Effector memory CD4-positive, alpha-beta T cell (primary cell): ENCODE measurements at places on chromosomes 16 and 17.

- H3K4me3 ChIP-seq: no peak overlapping the region
- H3K27ac ChIP-seq: no peak overlapping the region
- no peaks in the 10 kb centered on the region for H3K36me3 ChIP-seq
- no peaks in the 10 kb centered on the region for H3K27me3 ChIP-seq
Observed at GRCh38 chr17:82219083-82219482, 6.4 kb upstream of the CCDC57 start.

DNA sequence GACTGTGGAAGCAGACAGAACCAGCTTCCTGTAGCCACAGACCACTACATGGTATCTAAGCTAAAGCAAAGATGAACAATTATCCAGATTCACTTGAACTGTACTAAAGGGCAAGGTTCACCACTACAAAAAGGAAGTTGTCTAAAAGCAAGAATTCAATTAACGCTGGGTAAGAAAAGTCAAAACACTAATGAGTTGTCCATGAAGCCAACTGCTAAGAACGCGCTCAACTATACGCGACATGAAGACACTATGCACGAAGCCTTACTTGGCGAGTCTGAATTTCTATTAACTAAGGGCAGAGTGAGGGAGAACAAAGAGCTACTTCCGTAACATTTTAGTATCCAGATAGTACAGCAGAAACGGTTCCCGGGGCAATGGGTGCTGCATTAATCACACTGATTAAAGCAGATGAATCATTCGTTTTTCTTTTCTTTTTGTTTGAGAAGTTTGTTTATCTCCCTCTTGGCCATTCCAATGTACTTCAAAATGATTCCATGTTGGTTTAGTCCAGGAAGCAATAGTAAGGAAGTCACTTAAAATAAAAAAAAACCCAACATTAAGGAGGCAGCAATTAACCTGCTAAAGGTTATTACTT, 2.8 kb upstream of the RPS15A start:
- H3K27ac ChIP-seq: no peak overlapping the region
- H3K4me3 ChIP-seq: no peak overlapping the region
- H3K36me3 ChIP-seq: peaks cover 53% of the 10 kb centered on the region
- H3K4me1 ChIP-seq: peaks cover 10% of the 10 kb centered on the region

GRCh38 chr17:7236808-7237207, 2.4 kb downstream of the PHF23 start:
- DNase-seq: no peak
- H3K4me3 ChIP-seq: no peak overlapping the region
- H3K36me3 ChIP-seq: peaks cover 21% of the 10 kb centered on the region
- H3K4me1 ChIP-seq: peaks cover 40% of the 10 kb centered on the region
- H3K27ac ChIP-seq: peak overlapping the region; percentile 89

DNA sequence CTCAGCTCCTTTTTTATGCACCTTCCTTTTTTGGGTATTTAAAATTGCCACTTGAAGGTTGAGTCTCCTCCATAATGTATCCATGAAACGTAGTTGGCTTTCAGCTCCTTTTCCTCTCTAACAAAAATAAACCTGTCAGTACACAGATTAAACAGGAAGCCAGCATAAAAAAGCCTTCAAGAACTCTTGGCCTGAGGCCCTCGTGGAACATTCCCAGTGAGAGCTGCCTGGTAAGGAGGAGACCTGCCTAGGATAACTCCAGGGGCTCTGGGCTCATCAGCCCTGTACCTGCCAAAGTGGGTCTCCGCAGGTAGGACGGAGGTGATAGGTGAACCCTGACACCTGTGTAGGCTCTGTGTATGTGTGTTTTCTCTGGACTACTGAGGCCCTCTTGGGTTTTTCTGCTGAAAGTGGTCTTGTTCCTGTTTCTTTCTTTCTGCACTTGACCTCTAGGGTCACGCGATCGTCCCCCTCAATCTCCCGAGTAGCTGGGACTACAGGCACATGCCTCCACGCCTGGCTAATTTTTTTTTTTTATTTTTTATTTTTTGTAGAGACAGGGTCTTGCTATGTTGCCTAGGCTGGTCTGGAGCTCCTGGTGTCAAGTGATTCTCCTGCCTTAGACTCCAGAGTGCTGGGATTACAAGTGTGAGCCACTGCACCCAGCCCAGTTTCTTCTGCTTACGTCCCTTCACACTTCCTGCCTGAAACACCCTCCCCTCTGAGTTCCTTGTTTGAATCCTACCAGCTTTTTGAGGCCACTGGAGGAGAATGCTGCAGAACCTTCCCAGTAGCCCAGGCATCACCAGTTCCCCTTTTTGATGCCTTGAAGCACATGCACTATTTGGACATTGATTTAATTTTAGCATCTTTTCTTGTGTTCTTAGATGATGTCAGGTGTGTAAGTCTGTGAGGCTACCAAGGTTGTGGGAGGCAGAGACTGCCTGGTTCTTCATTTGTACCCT, 9.8 kb downstream of the PGS1 start:
- H3K4me3 ChIP-seq: no peak overlapping the region
- H3K36me3 ChIP-seq: peaks cover 5% of the 10 kb centered on the region
- H3K27ac ChIP-seq: no peak overlapping the region
- H3K27me3 ChIP-seq: no peaks in the 10 kb centered on the region
- peaks cover 50% of the 10 kb centered on the region for H3K4me1 ChIP-seq
- DNase-seq: no peak

- no peaks in the 10 kb centered on the region for H3K4me1 ChIP-seq
- no peak for DNase-seq
- H3K27me3 ChIP-seq: no peaks in the 10 kb centered on the region
- H3K4me3 ChIP-seq: no peak overlapping the region
Observed at GRCh38 chr16:72241008-72241407, 69.1 kb upstream of the PMFBP1 start.

- H3K27me3 ChIP-seq: no peaks in the 10 kb centered on the region
- H3K27ac ChIP-seq: no peak overlapping the region
- H3K4me3 ChIP-seq: no peak overlapping the region
Observed at GRCh38 chr17:76614912-76615617, 28.5 kb downstream of the ST6GALNAC1 start.

- peaks cover 40% of the 10 kb centered on the region for H3K4me1 ChIP-seq
- no peaks in the 10 kb centered on the region for H3K27me3 ChIP-seq
- H3K36me3 ChIP-seq: no peaks in the 10 kb centered on the region
- DNase-seq: peak; percentile 61
- H3K4me3 ChIP-seq: peak overlapping the region; percentile 78
Observed at GRCh38 chr16:88455610-88456355, 2.7 kb downstream of the ZFPM1 start.

DNA sequence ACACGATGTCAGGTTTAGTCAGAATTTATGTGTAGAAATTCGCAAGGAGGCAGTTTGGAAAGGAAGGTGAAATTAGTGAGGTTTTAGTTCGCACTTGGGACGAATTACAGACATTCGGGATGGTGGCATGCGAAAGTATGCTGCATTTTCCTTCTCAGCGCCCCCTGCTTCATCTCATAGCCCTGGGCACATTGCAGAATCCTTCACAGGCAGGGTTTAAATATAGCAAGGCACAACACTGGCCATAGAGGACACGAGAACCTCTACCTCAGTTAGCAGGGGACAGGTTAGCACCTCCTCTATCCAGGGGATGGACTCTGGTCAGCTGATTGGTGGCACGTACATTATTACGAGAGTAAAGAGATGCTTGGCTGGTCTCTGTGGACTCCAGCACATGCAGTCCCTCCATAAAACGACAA, 47.5 kb downstream of the MAP2K6 start:
- no peaks in the 10 kb centered on the region for H3K27me3 ChIP-seq
- H3K4me3 ChIP-seq: no peak overlapping the region
- no peak overlapping the region for H3K27ac ChIP-seq
- H3K36me3 ChIP-seq: no peaks in the 10 kb centered on the region

- no peaks in the 10 kb centered on the region for H3K27me3 ChIP-seq
- no peaks in the 10 kb centered on the region for H3K4me1 ChIP-seq
- DNase-seq: no peak
- H3K36me3 ChIP-seq: peaks cover 92% of the 10 kb centered on the region
- no peak overlapping the region for H3K4me3 ChIP-seq
Observed at GRCh38 chr17:4545217-4545951, 9.8 kb downstream of the MYBBP1A start.

DNA sequence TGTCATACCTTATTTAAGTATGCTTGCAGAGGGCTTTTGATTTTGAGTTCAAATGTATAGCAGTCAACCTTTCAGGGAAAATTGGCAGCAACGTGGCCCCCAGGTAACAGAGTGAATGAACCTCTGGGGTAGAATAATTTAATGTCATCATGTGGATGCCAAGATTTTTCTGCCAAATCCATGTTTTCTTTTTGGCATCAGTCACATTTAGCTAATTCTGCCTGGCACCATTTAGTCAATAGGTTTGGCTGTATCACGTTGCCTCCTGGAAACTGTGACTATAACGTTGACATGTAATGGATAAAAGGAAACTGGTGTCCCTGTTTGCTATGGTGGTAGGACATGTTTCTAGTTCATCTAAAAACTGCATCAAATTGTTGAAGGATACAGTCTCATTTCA, 115.5 kb downstream of the HS3ST2 start:
- no peak overlapping the region for H3K27ac ChIP-seq
- no peak for DNase-seq

- no peaks in the 10 kb centered on the region for H3K4me1 ChIP-seq
- H3K27me3 ChIP-seq: no peaks in the 10 kb centered on the region
- H3K36me3 ChIP-seq: no peaks in the 10 kb centered on the region
Observed at GRCh38 chr17:57521606-57522005, 223.5 kb downstream of the CCDC182 start.

GRCh38 chr17:60522889-60523626, 3.0 kb downstream of the APPBP2 start:
- H3K4me3 ChIP-seq: no peak overlapping the region
- DNase-seq: no peak
- H3K27ac ChIP-seq: no peak overlapping the region
- H3K27me3 ChIP-seq: no peaks in the 10 kb centered on the region

GRCh38 chr16:85420501-85421337, 192.4 kb upstream of the GSE1 start:
- H3K36me3 ChIP-seq: no peaks in the 10 kb centered on the region

- no peaks in the 10 kb centered on the region for H3K36me3 ChIP-seq
- H3K4me3 ChIP-seq: no peak overlapping the region
- no peak overlapping the region for H3K27ac ChIP-seq
- no peaks in the 10 kb centered on the region for H3K27me3 ChIP-seq
- no peaks in the 10 kb centered on the region for H3K4me1 ChIP-seq
Observed at GRCh38 chr17:52170963-52171572, 12.6 kb upstream of the CA10 start.

DNA sequence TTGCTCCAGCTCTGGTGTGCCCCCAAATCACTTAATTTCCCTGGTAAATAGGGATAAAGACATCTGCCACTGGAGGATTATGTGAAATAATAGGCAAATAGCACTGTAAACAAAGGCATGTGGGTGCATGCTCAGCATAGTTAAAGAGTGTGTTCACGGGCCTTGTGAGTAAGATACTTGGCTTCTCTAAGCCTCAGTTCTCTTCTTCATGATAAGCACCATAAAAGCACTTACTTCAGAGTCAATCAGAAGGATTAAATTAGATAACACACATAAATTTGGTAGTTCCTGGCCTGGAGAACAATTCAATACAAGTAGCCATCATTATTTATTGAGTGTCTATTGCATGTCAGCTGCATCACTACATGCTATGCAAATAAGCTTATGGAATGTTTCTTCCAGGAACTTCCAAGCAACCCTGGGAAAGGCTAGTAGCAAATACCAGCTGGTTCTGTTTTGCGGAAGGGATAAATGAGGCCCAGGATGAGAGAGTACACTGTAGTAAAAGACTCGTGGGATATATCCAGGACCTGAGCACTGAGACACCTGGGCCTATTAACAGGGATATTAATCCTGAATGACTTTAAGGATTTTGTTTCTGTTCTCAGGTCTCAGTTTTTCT, 14.5 kb downstream of the CCL11 start:
- H3K27me3 ChIP-seq: no peaks in the 10 kb centered on the region
- H3K27ac ChIP-seq: no peak overlapping the region
- H3K36me3 ChIP-seq: no peaks in the 10 kb centered on the region
- H3K4me1 ChIP-seq: no peaks in the 10 kb centered on the region
- DNase-seq: no peak

GRCh38 chr16:58411736-58412614, 19.7 kb downstream of the GINS3 start:
- no peak overlapping the region for H3K27ac ChIP-seq
- H3K4me1 ChIP-seq: no peaks in the 10 kb centered on the region
- H3K27me3 ChIP-seq: no peaks in the 10 kb centered on the region
- no peak for DNase-seq

DNA sequence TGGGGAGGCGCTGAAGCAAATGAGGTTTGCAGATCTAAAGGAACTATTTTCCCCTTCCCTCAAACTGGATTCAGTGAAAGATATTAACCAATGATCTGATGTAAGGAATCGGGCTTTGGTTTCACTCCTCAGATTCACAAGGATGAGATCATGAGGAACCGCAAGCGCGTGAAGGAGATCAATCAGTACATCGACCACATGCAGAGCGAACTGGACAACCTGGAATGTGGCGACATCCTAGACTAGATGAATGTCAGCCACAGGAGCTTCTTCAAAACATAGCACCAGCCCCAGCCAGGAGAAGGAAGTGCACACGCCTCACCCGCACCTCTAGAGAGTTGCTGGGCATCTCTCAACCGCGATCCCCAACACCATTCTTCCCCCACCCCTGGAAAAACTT, 22.5 kb downstream of the ATPAF2 start:
- H3K27me3 ChIP-seq: no peaks in the 10 kb centered on the region
- no peak for DNase-seq
- no peak overlapping the region for H3K27ac ChIP-seq
- no peak overlapping the region for H3K4me3 ChIP-seq
- peaks cover 19% of the 10 kb centered on the region for H3K36me3 ChIP-seq

GRCh38 chr17:70288540-70289290, 119.4 kb downstream of the KCNJ2 start:
- no peaks in the 10 kb centered on the region for H3K27me3 ChIP-seq
- no peak overlapping the region for H3K4me3 ChIP-seq
- H3K27ac ChIP-seq: no peak overlapping the region
- no peaks in the 10 kb centered on the region for H3K36me3 ChIP-seq

- H3K4me1 ChIP-seq: no peaks in the 10 kb centered on the region
- H3K36me3 ChIP-seq: no peaks in the 10 kb centered on the region
- H3K27me3 ChIP-seq: no peaks in the 10 kb centered on the region
- no peak for DNase-seq
- H3K4me3 ChIP-seq: no peak within 1 kb of the TSS
Observed at GRCh38 chr16:31354394-31355291, at the start of gene ITGAX. TSS of gene ITGAX (plus strand) at chr16:31355176. CDS start at chr16:31355255, 79 bp downstream.

- H3K27ac ChIP-seq: no peak overlapping the region
- peaks cover 3% of the 10 kb centered on the region for H3K4me1 ChIP-seq
- no peaks in the 10 kb centered on the region for H3K27me3 ChIP-seq
- H3K4me3 ChIP-seq: no peak overlapping the region
- H3K36me3 ChIP-seq: peaks cover 72% of the 10 kb centered on the region
- no peak for DNase-seq
Observed at GRCh38 chr16:1818873-1819525, 7.6 kb downstream of the HAGH start.

GRCh38 chr17:28901866-28902818, 737 bp downstream of the DHRS13 start:
- peaks cover 27% of the 10 kb centered on the region for H3K4me1 ChIP-seq
- DNase-seq: no peak
- H3K36me3 ChIP-seq: peaks cover 14% of the 10 kb centered on the region
- H3K27ac ChIP-seq: peak overlapping the region; percentile 78

DNA sequence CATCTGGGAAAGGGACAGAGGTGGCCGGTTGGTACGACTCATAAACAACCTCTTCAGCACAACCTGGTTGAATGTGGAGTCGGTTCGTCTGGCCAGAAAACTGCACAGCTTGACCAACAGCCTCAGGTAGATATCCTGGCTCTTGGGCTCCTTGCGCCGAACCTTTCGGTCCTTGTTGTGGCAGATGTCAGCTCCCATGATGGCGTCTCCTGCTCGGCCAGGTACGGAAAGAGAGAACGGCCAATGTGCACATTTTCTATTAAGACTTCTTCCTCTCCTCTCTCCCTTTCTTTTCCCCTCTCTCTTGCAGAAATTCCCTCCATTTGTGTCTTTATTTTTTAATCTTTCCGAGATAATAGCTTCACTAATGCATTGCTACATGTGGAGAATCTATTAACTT, 41.8 kb upstream of the CNTNAP4 start:
- no peaks in the 10 kb centered on the region for H3K4me1 ChIP-seq
- no peaks in the 10 kb centered on the region for H3K27me3 ChIP-seq
- H3K4me3 ChIP-seq: no peak overlapping the region
- DNase-seq: no peak
